Fibroblast of upper back skin (primary cell): ENCODE measurements at places on chromosomes 1 and 21.
A peak's percentile ranks its signal among the peaks of the same experiment; 100 is the strongest.

DNA sequence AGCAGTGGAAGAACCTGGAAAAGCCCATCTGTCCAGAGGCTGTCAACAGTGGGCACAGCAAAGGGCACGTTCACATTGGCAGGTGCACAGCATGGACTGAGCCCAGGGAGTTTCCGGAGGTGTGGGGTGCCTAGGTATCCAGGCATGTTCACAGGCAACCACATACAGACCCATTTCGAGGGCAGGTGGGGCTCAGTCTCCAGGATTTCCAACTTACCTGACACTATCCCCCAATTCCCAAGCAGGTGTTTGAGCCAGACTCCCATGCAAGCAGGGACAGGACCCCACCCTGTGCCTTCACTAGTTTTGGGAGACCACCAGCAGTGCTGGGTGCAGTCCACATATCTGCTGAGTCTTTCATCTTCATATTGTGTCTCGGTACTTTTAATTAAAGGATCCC, 65.0 kb upstream of the IRF2BP2 start:
- no peak for DNase-seq

- DNase-seq = peak; percentile 45
Observed at GRCh38 chr1:44609412-44609767, 64.9 kb downstream of the TMEM53 start.

DNA sequence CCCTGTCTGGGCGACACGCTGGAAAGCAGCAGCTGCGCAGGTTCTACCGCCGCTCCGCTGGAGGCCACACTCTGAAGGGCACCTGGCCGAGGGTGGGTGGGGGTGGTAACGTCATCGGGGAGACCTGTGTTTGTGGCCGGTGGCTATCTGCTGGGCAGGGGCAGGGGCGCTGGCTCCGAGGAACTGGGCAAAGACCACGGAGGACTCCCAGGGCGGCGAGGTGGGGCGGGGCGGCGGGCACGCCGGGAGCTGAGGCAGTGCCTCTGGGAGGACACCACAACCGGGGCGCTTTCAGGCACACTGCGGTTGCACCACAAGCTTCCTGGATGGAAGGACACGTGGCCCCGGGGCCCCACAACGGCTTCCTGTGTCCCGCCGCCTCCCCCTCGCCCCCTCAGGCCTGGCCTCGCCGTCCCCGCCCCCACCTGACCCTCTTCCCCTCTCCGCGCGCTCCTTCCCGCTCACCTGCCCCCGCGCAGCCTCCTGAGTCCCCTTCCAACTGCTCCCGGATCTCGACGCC, 3.3 kb upstream of the DENND2D start:
- DNase-seq = peak; percentile 34

DNA sequence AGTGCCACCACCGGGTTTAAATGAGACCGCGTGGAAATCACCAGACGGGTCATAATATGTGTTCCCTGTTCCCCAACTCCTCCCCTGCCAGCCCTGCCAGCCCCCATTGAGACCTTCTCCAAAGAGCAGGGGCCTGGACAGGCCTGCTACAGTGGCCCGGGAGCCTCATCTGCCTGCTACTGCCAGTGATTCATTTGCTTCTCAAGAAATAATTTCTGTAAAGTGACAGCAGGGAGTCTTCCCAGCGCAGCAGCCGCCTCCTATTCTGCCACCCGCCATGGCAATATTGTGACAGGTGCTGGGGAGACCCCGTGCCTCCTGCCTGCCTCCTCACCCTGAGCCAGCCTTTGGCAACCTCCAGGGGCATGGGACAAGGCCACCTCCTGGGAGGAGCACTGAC, 8.9 kb downstream of the IFFO2 start:
- no peak for DNase-seq

DNA sequence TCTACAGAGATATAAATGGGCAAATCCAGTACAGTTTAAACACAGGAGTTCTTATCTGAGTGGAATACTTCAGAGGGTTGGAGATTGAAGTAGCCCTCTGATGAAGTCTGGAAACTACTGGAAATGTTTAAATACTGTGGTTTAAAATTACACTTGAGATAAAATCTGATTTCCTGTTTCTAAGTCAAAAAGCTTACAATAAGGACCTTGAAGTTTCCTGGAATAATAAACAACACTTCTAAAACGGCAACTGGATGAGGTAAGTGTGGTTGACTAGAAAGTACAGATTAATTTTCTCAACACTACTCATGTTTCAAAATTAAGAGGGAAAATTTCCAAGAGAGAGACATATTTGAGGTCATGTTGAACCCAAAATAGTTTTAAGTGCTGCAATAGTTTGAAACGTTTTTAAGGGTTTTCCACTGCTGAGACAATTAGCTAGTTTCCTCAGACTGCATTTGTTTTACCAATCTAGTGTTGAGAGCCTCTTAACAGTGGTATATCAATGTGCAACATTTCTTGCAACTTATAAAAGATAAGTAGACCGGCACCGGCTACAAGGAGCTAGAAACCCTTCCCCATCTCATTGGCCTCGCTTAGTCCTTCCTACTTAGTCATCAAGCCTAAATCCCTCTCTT, 27.4 kb downstream of the KCNA3 start:
- DNase-seq = peak; percentile 51

DNA sequence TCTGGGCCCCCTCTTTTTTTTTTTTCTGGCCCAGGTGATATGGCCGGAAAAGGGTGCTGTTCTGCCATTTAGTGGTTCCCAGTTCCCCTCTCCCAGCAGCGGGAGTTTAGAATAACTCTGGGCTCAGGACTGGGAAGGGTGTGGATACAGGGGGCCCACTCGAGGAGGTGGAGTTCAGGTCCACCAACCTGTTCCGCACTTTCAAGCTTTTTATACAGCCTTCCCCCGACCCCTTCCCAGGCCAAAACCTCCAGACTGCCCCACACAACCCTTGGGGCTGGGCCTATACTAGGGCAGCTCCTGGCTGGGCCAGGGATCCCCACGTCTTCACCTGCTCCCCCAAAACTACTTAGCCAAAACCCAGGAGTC, 402 bp downstream of the PLEKHG5 start:
- DNase-seq = no peak
